Lung (tissue), 17 donors: ENCODE measurements at places on chromosomes 1 and 21. TPM values are rescaled to one million over a fixed set of nuclear protein-coding genes. Genes with fewer than 3 reads are reported as not detected.

DNA sequence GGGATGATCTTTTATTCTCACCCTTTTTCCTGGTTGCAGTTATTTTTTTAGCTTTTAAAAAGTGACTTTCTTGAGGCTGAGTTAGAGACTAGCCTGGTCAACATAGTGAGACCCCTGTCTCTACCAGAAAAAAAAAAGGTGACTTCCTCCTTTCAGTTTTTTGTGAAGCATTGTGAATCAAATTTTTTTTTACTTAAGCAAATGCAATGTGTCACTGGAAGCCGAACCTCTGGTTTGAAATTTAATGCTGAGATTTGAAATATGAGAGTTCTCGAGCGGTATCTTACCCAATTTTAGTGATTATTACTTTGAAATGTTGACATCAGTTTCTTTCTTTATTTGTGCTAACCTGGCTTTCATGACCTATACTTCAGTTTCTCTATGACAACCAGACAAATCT lies 3.6 kb downstream of the CAP1 start:
- no peak for DNase-seq

PIGP gene
- 30.6 TPM for total RNA-seq

- DNase-seq: no peak
Observed at GRCh38 chr1:206568779-206569352, 43.4 kb downstream of the EIF2D start.

- DNase-seq: no peak
Observed at GRCh38 chr1:25723250-25723880, 76.6 kb upstream of the SELENON start.

GRCh38 chr1:177793900-177794299 lies 176.0 kb downstream of the SEC16B start:
- no peak for DNase-seq

DNA sequence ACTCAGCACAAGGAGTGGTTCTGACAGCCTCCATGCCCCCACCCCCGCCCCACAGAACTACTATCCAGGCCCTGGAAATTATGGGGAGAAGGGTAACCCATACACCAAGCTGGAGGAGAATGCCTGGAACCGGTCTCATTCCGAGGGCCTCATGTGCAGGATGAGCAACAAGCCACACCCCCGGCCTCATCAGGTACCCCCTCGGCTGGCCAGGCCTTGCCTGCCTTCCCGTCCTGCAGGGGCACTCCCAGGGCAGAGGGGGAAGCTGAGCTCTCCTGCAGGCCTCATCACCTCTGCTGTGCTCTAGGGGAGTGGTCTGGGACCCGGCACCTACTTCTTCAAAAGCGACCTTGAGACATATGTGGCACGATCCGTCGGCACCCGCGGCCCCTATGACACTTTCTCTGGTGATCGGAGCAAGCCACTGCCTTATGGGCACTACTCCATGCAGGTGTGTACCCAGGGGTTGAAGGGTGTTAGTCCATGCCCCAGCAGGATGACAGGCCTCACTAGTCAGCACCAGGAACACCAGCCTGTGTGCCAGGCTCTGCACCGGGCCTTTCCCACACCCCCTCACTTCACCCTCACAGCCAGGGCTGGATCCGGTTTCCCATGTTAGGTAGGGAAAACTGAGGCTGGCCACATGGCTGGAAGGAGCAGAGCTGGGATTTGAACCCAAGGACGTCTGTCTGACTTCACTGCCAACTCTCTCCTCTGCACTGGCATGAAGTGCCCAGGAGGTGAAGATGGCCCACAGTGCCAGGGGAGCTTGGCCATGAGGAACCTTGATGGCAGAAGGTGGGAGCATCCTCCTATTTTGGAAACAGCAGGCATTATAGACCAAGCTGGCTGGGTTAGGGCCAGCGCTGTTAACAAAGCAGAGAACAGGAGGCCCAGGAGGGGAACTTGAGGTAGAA lies 10.9 kb upstream of the TTC22 start:
- no peak for DNase-seq

DNA sequence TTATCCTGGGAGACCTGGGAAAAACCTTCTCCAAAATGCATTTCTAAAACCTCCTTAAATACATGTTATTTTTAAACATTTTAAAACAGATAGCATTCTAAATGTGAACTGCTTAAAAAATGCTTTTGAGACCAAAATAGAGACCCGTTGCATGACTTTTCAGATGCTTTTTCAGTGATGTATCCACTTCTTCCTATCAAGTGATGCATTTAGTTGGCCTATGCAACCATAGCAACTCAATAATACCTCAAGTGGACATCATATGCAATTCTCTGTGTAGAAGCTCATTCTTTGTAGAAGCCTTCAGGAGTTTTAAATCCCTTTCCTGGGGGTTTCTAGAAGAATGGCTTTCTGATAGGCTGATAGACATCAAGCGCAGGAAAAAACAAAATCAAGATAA lies 94.5 kb upstream of the RAVER2 start:
- no peak for DNase-seq

P3R3URF gene
- total RNA-seq: not detected

DNA sequence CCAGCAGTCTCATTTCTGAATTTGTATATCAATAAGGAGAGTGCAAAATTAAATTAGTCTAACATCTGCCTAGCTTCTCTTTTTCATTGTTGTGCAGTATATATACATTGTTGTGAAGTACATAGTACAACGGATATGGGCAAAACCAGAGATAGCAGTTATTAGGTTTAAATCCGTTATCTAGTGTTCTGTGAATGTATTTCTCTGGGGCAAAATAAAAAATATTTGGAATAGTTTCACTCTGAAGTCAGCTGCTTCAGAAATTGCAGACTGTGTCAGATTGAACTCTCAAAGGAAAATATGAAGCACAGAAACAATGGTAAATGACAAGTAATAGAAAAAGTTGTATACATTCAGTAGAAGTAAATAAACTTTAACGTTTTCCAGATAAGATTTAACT lies 836.5 kb upstream of the CXADR start:
- DNase-seq: no peak

- no peak for DNase-seq
Observed at GRCh38 chr21:35470522-35470921, 421.4 kb upstream of the RUNX1 start.

DNA sequence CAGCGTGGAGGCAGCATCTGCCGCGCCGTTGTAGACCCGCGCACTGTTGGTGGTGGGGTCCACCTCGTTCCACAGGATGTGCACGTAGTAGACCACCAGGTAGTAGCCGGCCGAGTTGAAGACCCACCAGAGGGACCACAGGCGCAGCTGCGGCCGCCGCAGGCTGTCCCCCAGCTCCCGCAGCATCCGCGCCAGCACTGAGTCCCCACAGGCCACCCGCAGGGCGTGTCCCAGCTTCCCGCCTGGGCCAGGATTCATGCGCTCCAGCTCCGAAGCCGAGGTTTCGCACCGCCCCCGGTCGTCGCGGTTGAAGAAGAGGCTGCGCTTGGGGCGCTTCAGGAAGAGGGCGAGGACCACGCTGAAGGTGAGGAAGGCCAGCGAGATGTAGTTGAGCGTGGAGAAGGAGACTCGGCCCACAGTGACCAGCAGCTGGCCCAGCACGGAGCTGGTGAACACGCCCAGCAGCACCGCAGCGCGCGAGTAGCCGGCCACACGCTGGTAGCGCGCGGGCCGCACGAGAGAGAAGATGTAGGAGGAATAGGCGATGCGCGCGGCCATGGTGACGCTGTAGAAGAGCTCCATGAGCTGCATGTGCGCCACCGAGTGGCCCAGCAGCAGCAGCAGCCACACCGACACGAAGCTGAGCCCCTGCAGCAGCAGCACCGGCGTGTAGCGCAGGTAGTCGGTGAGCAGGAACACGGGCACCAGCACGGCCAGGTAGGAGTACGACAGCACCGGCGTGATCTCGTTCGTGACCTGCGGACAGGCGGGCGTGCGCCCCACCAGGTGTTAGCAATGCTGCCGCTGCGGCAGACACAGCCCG lies 10.6 kb downstream of the SLC19A1 start:
- DNase-seq: no peak

FMN2 gene
- 2.7 TPM for total RNA-seq

DNA sequence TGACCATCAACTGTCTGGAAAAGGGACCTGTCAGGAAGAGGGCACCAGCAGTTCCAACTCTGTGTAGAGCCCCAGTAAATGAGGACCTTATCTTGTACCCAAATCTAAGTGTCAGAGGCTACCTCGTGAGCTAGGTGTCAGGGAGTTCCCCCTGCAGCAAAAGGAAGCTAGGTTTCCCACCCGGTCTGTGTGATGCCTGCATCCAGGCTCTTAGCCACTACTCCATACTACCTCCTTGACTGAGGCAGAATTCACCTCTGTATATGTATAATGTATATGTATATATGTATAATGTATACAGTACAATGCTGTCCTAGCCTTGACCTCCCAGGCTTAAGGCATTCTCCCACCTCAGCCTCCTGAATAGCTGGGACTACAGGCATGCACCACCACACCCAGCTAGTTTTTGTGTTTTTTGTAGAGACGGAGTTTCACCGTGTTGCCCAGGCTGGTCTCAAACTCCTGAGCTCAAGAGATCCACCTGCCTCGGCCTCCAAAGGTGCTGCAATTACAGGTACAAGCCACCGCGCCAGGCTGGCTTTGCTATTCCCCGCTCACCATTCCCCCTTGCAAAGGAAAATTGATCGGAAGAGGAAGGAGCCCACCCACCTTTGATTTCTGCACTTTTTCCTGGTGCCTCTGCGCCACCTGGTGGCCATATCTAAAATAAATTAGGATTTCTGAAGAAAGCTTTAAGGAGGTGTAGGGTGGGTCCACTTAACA lies 15.7 kb upstream of the LUZP1 start:
- peak; percentile 60 for DNase-seq

ACTRT2 gene
- not detected for total RNA-seq

- DNase-seq: no peak
Observed at GRCh38 chr1:21344098-21344749, 54.0 kb upstream of the ECE1 start.

DNA sequence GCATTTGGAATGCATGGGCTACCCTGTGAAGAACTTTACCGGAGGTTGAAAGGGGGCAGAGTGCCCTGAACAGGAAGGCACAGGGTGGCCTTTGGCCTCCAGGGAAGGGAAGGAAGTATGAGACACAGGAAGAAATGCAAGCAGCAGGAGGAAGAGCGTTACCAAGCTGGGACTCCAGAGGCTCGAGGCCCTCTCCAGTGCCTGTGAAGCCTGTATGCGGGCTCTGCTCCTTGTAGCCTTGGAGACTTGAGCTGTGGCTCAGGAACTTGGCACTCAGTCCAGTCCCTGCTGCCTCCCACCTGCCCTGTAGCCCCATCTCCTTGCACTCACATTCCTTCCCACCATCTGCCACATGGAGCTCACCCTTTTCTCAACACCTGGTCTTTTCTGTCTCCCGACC lies 33.5 kb upstream of the RNF19B start:
- DNase-seq: no peak

LRRC38 gene
- not detected for total RNA-seq

GRCh38 chr1:223756806-223757700 lies 44.7 kb downstream of the CAPN2 start:
- no peak for DNase-seq

EDARADD gene
- total RNA-seq: 1.8 TPM

PALMD gene
- total RNA-seq: 27.3 TPM

DNA sequence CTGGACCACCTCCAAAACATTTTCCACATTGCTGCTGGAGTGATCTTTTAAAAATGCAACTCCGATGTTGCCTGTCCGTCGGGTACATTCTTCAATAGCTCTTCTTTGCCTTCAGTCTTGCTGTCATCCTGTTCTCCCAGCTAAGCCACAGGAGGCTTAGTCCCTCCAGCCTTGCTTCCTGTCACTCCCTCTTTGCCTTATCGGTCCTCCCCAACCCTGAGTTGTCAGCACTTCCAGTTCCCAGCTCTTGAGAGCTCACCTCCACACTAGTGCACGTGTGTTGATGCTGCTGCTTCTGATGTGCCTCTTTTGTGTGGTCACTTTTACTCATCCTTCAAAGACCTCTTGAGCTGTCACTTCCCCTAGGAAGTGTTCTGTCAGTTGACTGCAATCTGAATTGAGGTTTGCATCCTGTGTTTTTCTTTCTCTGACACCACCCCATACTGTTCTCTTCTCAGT lies 15.3 kb downstream of the UCK2 start:
- no peak for DNase-seq
